ENCODE measurements at places on chromosomes 3 and 15. TPM values are rescaled to one million over a fixed set of nuclear protein-coding genes. Genes with fewer than 3 reads are reported as not detected.
A peak's percentile ranks its signal among the peaks of the same experiment; 100 is the strongest.

- H3K27ac ChIP-seq: no peak overlapping the region
- H3K36me3 ChIP-seq: no peaks in the 10 kb centered on the region
Measured at GRCh38 chr15:58201516-58201915, 63.3 kb downstream of the AQP9 start.

DNA sequence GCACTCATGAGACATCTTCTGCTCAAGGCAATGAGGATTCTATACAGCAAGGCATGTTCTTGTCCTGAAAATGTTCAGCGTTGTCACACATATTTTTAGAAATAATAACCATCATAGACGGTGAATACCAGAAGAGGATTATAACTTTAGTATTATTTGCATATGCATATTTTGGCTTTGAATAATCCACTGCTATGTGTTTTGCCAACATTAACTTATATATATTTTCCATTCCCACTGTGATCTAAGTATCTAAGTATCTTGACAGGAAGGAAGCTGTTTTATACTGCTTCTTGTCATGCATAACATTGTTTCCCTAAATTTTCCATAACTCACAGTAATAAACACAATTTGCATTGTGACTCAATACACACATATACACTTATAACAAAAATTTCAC is 509.5 kb downstream of the TBL1XR1 start:
- H3K27ac ChIP-seq: no peak overlapping the region
- no peak overlapping the region for H3K4me3 ChIP-seq
- no peaks in the 10 kb centered on the region for H3K36me3 ChIP-seq
- H3K27me3 ChIP-seq: no peaks in the 10 kb centered on the region

DNA sequence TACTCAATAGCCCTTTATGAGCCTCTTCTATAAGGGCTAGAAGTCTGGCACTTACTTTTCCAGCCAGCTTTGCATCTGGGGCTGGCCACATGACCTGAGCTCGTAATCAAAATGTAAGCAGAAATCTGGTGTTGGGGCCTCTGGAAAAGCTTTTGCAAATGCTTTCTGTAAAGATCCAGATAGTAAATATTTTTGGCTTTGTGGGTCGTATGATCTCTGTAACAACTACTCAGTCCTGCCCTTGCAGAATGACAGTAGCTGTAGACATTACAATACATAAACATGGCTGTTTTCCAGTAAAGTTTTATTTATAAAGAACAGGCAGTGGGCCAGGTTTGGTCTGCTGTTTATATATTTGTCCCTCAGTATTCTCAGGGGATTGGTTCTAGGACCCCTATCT is 46.2 kb upstream of the THRB start:
- H3K4me3 ChIP-seq: no peak overlapping the region
- H3K27me3 ChIP-seq: no peaks in the 10 kb centered on the region
- no peak overlapping the region for H3K27ac ChIP-seq
- H3K36me3 ChIP-seq: no peaks in the 10 kb centered on the region

DNA sequence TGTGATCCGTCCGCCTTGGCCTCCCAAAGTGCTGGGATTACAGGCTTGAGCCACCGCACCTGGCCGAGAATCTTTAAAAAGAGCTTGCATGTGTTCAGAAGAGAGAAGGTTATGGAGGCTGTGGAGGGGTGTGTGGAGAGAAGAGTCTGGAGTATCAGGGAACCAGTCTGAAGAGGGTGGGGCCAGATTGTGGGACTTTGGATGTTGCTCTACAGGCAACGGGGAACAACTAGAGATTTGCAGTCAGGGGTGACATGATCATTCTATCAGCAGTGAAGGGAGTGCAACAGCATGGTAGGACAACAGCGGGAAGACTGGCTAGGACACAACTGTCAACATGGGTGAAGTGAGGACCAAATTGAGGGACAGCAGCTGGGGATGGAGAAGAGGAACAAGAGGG is 8.9 kb downstream of the SCAMP2 start:
- no peak for DNase-seq
- peaks cover 55% of the 10 kb centered on the region for H3K4me1 ChIP-seq
- no peaks in the 10 kb centered on the region for H3K36me3 ChIP-seq
- H3K27me3 ChIP-seq: no peaks in the 10 kb centered on the region
- H3K4me3 ChIP-seq: no peak overlapping the region
- no peak overlapping the region for H3K27ac ChIP-seq

CNBP gene
- 175 TPM for total RNA-seq

DNA sequence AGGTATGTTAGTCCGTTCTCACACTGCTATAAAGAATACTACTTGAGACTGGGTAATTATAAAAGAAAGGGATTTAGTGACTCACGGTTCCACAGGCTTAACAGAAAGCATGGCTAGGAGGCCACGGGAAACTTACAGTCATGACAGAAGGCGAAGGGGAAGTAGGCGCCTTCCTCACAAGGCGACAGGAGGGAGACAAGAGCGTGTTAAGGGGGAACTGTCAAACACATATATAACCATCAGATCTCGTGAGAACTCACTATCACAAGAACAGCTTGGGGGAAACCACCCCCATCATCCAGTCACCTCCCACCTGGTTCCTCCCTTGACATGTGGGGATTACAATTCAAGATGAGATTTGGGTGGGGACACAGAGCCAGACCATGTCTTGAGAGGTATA is 30.4 kb downstream of the SPRED1 start:
- no peaks in the 10 kb centered on the region for H3K27me3 ChIP-seq
- H3K27ac ChIP-seq: no peak overlapping the region
- H3K4me3 ChIP-seq: no peak overlapping the region
- DNase-seq: no peak

- no peak overlapping the region for H3K27ac ChIP-seq
- no peaks in the 10 kb centered on the region for H3K27me3 ChIP-seq
- peak; percentile 16 for DNase-seq
- no peak overlapping the region for H3K4me3 ChIP-seq
Measured at GRCh38 chr3:62529230-62529629, 155.9 kb upstream of the FEZF2 start.

UTS2B gene
- not detected for total RNA-seq
